ENCODE measurements at places on chromosomes 7 and 10. TPM values are rescaled to one million over a fixed set of nuclear protein-coding genes. Genes with fewer than 3 reads are reported as not detected.

CALCR gene
- total RNA-seq = not detected

ANKIB1 gene
- total RNA-seq = 20.1 TPM

CAV2 gene
- 47.0 TPM for total RNA-seq

HOXA10 gene
- total RNA-seq = 0.52 TPM

ASIC3 gene
- total RNA-seq = 0.78 TPM

ACTL6B gene
- not detected for total RNA-seq

INMT gene
- total RNA-seq = 30.4 TPM

GSTO2 gene
- total RNA-seq = 9.6 TPM

CLRN3 gene
- total RNA-seq = not detected

SPACDR gene
- total RNA-seq = 1.0 TPM

PHKG1 gene
- total RNA-seq = not detected

FAM180A gene
- total RNA-seq = not detected

MAD1L1 gene
- 14.0 TPM for total RNA-seq

PILRA gene
- not detected for total RNA-seq

SFTPA1 gene
- not detected for total RNA-seq

RAMP3 gene
- 23.1 TPM for total RNA-seq

OR2A7 gene
- 4.9 TPM for total RNA-seq

MTPN gene
- total RNA-seq = 23.1 TPM

HKDC1 gene
- 6.7 TPM for total RNA-seq

GPRIN2 gene
- 15.8 TPM for total RNA-seq

CFAP46 gene
- 0.33 TPM for total RNA-seq
